NB4 (cell line): ENCODE measurements at places on chromosomes 4 and X.

- peak; percentile 82 for DNase-seq
Observed at GRCh38 chr4:47531241-47531953, 46.3 kb downstream of the ATP10D start.

GRCh38 chr4:186318481-186318880 lies 52.5 kb downstream of the F11 start:
- DNase-seq = no peak

DNA sequence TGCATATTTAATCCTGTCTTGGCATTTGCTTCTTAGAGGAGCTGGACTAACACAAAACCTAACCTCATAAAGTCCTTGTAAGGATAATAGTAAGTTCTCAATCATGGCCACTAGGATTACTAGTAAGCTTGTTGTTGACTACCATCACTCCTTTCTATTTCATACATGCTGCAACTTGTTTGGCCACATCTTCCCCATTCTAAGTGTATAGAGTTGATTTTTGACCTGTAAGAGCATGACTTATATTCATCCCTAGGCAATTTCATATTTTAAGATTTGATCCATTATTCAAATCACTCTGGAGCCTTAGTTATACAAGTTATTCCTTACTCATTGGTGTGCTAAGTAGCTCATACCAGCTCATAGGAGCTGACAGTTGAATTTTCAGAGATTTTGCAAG lies 109.4 kb downstream of the EFHC2 start:
- no peak for DNase-seq

- peak; percentile 31 for DNase-seq
Observed at GRCh38 chrX:55342533-55343501, 78.1 kb upstream of the PAGE3 start.

- no peak for DNase-seq
Observed at GRCh38 chr4:173001571-173001970, 167.0 kb upstream of the GALNT7 start.

DNA sequence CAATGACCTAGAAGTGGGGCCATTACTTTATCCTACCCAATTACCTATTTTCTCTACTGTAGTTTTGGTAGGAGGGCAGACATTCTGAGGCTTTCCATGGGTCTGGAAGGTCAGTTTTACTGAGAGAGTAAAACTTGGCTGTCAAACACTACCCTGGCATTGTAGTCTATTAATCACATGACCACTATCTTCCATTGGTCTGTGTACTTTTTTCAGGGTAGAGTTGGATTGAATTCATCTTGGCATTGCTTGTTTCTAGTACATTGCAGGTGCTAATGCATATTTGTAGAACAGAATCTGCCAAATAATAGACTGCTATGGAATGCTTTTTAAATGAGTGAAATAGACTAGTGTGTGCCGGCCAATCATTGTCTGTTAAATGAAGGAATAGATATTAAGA lies 271.9 kb downstream of the STIM2 start:
- no peak for DNase-seq

DNA sequence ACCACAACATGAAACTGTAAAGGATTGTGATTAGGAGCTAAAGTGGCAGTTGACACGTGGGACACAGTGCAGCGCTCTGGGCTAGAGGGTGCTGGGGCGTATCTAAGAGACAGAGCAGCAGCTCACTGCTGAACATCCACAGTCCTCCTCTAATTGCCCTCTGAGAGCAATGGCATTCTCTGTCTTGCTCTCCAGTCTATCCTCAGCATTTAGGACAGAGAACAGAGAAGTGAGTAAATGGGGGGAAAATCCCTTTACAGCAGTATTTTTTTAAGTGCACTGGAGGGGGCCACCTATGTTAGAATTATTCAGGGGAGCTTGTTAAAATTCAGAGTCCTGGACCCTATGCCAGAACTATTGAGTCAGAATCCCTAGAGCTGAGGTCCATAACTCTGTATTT lies 4.2 kb upstream of the TMEM154 start:
- no peak for DNase-seq

DNA sequence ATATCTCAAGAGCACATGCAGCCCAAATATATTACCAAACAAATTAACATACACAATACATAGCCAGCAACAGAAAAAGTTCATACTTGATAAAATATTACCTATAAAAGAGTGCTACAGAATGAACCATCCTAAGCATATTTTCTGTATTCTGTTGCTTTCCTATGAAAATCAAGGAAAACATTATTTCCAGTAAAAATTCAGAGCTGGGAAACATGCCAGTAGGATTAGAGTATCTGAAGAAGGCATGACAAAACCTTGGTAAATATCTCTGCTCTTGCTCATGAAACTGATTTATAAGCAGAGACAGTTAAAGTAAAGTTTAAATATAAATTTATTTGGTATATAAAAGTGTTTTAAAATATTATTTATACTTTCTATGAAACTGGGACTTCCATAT lies 599.7 kb downstream of the ARAP2 start:
- DNase-seq = no peak

- no peak for DNase-seq
Observed at GRCh38 chr4:3659131-3659530, 107.1 kb upstream of the ADRA2C start.

GRCh38 chr4:183716302-183716701 lies 57.2 kb downstream of the TRAPPC11 start:
- DNase-seq = no peak
